ENCODE measurements at places on chromosomes 7 and 10.
A peak's percentile ranks its signal among the peaks of the same experiment; 100 is the strongest.

GRCh38 chr7:31860925-31861324, 173.9 kb downstream of the PPP1R17 start:
- DNase-seq: no peak

DNA sequence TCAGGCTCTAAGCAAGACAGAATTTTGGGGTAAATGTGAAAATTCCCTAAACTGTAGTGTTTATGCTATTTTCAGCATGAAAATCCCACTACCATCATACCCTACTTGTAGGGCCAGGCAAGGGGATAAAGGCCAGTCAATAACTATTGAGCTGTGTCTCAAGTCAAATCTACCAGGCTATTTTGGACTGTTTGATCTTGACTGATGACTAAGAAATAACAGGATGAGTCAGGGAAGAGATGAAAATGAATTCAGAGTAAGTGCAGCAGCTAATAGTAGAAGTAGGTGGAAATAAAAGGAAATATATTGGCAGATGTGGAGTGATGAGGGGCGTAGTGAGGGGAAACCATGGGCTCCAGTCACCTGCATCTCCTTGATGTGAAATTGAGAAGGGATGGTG, 225.8 kb upstream of the PHYHIPL start:
- no peak for DNase-seq

- no peak for DNase-seq
These were observed 422.0 kb downstream of the PLXNA4 start for GRCh38 chr7:132154248-132154647.

GRCh38 chr7:15130666-15131541, 228.4 kb upstream of the DGKB start:
- no peak for DNase-seq

DNA sequence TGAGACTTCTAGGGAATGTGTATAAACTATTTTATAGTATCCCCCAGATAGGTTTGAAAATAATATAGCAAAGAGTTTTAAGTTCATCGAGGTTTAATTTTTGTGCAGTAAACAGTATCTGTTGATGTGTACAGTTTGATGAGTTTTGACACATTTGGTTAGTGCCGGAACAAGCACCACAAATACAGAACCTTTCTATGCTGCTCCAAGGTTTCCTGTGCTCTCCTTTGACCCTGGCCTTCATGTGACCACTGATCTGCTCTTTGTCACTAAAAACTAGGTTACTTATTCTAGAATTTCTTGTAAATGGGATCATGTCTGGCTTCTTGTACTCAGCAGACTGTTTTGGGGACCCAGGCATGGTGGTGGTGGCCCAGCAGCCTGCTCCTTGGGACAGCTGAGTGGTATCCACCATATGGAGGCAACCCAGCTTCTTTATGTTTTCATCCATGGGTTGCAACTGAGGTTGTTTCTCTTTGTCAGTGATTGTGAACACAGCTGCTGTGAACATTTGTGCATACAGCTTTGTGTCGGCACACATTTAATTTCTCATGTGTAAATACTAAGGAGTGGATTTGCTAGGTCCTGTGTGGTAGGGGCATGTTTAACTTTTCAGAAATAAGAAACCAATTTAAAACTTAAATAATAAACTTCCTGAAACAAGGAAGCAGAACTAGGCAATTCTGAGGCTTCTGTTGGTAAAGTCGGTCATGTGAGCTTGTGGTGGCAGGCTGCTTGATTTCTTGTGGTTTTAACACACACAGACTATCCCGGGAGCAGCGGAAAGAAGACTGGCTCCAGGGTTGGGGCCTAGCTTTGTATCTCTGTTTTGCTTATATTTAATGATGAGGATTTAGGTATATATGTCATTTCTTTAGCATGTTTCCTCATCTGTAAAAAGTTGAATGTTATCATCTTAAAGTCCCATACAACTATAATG, 219.4 kb downstream of the ABCA13 start:
- DNase-seq: peak; percentile 78

DNA sequence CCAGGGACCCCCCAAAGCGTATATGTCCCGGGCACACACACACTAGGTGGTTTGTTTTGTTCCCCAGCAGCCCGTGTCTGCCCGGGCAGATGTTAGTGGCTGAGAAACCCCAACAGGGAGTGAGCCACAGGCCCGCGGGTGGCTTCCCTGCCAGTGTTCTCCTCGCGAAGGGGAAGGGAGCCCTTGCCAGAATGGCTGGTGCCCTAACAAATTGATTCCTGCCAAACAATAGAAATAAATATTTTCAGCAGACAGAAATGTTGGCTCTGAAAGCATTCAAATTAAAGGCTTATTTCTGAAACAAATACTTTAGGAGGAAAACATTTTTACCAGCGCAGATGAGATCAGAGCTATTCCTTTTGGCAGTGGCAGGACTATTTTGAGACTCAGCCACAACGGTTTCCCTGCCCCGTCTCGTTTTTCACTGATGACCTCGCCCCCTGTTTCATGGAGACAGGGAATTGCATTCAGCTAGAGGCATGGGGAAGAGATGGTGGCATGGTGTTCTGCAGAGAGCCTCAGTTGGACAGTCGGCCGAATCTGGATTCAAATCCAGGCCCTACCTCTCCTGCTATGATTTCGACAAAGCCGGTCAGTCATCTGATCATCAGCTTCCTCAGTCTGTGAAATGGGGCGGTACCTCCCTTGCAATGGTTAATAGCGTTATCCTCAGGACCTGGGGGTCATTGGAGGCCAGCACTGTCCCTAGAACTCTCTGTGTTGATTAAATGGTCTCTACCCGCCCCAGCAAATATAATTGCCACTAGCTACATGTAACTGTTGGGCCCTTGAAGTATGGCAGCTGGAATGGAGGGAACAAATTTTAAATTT, 84.5 kb downstream of the CUX1 start:
- DNase-seq: no peak

DNA sequence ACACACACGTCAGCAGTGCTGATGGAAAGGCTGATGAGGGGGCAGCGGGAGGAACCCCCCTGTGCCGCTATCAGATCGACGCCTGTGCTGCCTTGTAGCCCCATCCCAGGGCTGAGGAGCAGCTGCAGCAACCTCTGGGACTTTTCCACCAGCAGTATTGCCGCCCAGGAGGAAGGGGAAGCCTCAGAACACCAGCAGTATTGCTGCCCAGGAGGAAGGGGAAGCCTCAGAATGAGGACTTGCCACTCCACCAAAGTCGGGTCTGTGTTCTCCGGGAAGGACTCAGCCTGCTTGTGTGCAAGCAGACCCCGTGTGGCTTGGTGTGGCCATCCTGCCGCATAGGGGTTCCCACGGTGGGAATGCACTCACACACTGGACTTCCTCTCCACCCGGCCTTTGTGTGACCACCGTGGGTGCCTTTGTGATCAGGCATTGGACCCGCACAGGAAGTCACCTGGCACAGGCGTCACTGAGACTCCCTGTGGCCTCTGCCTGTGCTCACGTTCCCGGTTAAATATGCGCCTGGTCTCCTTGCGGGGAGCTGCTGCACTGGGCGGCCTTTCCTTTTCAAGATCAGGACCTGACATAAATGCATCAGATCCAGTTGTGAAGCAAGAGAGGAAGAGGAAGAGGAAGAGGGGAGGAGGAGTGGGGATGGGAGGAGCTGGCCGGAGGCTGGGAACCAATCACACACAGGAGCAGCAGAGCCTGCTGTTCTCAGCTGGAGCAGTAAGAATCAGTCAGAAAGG, 248.5 kb downstream of the DNAJB6 start:
- DNase-seq: no peak

Data from KBM-7 (cell line).